Fibroblast of lung (primary cell): ENCODE measurements at places on chromosomes 6 and 20.

DNA sequence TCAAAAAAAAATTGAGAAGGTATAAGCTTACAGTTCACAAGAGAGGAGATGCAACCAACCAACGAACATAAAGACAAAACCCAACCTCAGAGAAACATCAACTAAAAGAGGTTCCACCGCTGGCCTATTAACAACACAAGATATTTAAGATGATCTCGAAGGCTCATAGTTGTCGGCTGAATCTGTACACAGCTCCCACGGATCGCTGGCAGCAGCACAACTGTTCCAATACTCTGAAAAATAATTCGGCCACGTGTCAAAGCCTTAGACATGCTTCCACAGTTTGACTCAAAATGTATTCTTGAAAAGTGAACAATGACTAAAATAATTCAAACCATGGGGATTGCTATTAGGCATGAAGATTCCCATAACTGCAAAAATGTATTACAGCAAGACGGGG lies 13.7 kb downstream of the EXOC2 start:
- DNase-seq, result peak; percentile 33

- DNase-seq, result no peak
These were observed 79.1 kb upstream of the ANKEF1 start for GRCh38 chr20:9955646-9956045.

DNA sequence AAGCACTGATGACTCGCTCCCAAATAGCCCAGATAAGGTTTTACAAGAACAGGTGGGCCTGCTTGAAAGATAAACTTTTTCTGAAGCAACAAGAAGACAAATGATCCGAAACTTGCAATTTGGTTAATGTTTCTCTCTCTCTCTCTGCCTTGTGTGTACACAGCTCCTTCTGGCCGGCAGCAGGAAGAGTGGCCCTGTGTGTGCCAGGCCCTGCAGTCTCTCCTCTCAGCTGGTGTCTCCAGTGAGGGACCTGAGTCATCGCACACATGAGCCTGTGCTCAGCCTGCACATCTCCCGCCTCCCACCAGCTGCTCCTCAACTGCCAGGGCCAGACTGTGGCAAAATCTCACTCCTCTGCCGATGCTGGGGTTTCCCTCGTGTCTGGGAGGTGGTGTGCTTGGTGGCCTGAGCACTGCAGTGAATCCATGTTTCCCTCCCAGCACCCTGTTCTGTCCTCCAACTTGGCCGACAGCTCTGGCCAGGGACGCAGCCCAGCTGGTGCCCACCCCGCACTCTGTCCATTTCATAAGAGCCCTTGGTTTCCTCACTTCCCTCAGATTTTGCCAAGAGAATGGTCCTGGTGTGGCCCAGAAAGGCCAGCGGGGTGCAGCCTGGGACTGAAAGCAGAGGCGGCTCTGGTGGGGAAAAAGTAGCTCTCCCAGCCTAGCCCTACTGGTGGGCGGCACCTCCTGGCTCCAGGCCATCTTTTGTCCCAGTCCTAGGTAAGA lies 49.4 kb downstream of the ERMARD start:
- peak; percentile 68 for DNase-seq

DNA sequence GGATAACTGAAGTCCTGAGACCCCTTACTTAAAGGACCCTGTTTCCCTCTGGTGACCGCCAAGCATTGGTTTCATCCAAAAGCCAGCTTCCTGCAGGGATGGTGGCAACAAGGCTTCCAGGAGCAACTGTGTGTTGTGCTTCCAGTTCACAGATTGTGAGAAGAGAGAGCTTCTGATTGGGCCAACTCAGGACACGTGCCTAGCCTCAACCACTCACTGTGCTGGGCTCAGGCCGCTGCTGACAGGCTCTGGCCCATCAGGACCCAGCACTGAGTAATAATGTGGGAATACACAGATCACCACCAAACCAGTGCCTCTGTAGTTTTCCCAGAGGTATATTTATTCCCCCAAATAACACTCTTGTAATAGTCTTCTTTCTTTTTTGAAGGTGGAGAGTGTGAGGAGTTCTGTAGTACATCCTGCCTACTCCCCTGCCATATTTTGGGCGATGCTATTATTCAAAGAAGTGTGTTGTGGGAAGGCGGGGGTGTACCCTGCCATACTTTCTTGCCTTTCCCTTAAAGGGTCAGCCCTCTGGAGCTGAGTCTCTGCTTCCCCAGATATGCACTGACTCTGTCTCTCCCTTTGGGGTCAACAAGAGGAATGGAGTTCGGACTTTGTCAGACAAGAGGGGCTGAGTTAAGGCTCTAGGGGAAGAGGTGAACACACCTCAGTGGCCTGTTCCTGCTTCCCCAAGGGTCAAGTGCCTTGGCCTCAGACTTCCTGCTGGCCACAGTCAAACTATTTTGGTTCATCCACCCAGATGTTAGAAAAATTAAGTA lies 23.2 kb downstream of the PPP1R16B start:
- DNase-seq, result no peak

DNA sequence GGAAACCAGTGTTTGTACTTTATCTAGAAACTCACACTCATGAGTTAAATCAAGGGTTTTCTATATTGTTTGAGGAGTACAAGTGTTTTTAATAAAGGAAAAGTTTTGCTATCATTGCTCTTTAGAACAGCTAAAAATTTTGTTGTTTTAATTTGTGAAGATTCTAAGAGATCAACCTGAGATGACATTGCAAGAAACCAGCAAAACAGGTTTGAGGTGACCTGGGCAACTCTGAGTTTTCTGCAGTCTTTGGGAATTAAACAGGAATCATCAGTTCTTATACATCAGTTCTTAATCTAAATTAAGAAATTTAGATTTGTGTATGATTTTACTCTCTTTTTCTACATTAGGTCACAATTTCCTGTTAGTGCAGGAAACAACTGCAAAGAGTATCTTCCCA lies 114.5 kb downstream of the JAG1 start:
- DNase-seq, result no peak
